ENCODE measurements at places on chromosomes 2 and 18. TPM values are rescaled to one million over a fixed set of nuclear protein-coding genes. Genes with fewer than 3 reads are reported as not detected.

DNA sequence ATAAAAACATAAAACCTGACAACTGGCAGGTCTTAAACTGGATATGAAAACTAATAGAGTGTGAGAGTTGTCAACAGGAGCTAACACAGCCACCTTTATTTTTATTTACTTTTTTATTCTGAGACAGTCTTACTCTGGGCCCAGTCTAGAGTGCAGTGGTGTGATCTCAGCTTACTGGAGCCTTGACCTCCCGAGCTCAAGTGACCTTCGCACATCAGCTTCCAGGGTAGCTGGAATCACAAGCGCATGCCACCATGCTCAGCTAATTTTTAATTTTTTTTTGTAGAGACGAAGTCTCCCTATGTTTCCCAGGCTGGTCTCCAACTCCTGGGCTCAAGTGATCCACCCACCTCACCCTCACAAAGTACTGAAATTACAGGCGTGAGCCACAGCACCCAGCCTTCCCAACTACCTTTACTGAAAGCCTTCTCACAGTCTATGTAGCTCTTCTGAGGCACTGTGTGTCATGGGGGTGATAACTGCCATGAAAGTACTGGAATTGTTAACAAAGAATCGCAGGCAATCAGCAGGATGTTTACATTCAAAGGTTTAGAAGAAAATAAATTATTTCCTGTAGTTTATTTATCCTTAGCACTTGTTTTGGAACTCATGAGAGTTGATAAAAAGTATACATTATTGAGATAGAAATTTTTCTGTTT lies 24.3 kb downstream of the GDF7 start:
- H3K4me3 ChIP-seq: no peak overlapping the region
- H3K27me3 ChIP-seq: no peaks in the 10 kb centered on the region
- H3K27ac ChIP-seq: no peak overlapping the region
- no peak for DNase-seq

GRCh38 chr18:56615738-56616520 lies 22.5 kb downstream of the TXNL1 start:
- peaks cover 38% of the 10 kb centered on the region for H3K36me3 ChIP-seq
- H3K27me3 ChIP-seq: no peaks in the 10 kb centered on the region
- H3K27ac ChIP-seq: no peak overlapping the region
- no peak overlapping the region for H3K4me3 ChIP-seq
- DNase-seq: no peak
- H3K4me1 ChIP-seq: peaks cover 2% of the 10 kb centered on the region

- peaks cover 37% of the 10 kb centered on the region for H3K36me3 ChIP-seq
- H3K27me3 ChIP-seq: no peaks in the 10 kb centered on the region
- H3K4me1 ChIP-seq: no peaks in the 10 kb centered on the region
- no peak for DNase-seq
These were observed 181.1 kb upstream of the PGAP1 start for GRCh38 chr2:197107291-197108269.

MAP3K19 gene
- total RNA-seq: not detected

DNA sequence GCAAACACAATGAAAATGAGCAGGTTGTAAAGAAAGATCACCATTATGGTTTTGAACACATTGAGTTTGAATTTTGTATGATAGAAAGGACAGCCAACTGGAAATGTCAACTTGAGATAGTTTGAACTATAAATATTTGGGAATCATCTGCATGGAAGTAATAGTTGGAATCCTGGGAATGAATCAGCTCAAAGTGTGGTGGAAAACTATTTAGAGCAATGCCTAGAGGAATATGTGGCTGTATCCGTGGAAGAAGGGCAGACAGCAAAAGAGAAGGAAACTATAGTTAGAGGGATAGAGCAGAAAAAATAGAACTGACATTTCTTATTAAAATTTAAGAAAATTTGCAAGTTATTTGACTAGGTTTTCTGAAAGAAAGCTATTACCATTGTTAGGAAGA lies 112.5 kb upstream of the OTX1 start:
- no peak overlapping the region for H3K4me3 ChIP-seq
- H3K27ac ChIP-seq: no peak overlapping the region
- H3K27me3 ChIP-seq: no peaks in the 10 kb centered on the region
- H3K4me1 ChIP-seq: no peaks in the 10 kb centered on the region
- H3K36me3 ChIP-seq: no peaks in the 10 kb centered on the region
- no peak for DNase-seq

DNA sequence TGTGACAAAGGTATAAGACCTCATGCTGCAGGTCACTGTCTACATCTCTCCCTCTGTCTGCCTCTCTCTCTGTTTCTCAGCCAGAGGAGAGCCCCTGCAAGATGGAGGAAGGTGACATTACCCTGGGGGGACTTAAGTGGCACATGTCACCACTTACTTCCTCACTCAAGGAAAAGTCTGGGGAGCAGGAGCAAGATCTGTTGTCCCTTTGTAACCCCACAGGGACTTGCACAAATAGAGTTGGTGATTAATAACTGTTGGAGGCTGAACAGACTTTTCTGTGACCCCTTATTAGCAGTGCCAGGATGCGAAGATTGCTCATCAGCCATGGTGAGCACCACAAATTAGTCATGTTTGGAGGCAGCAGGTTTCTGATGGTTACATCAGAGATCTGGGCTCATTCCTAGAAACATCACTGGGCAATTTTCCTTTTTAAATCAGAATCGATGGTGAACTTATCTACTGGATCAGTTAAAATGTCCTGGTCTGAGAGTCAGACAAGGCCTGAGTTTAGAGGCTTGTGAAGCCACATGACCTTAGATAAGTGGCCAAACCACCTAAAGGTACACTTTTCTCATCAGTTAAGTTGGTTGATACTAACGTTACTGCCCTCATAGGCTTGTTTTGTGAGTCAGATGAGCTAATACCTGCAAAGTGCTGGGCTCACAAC lies 81.2 kb upstream of the LTBP1 start:
- no peaks in the 10 kb centered on the region for H3K36me3 ChIP-seq

Measured in activated CD4-positive, alpha-beta T cell treated with anti-CD3 and anti-CD28 coated beads, Interleukin-2, amount 10 ng/mL, durations not matched to agents 7 days and 5 days (primary cell).